Fibroblast of mammary gland (primary cell): ENCODE measurements at places on chromosomes 13 and 19.

DNA sequence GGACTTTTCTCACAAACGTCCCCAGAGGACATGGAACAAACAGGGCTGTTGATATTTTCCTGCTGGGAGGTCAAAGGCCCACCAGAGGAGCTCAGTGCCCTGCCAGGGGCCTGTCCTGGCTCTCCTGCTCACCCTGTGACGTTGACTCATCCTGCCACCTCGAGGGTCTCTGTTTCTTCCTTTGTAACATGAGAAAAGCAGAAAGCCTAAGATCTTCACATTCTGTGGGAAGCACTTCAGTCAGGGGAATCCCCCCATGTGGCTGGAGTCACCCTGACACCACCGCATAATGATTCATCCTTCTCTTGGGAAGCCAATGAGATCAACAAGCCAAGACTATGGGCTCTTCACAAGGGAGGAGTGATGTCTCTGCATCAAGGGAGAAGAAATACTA is 147.9 kb downstream of the KATNAL1 start:
- peak; percentile 94 for DNase-seq

- no peak for DNase-seq
Measured at GRCh38 chr13:100826441-100826840, 151.8 kb upstream of the TMTC4 start.

DNA sequence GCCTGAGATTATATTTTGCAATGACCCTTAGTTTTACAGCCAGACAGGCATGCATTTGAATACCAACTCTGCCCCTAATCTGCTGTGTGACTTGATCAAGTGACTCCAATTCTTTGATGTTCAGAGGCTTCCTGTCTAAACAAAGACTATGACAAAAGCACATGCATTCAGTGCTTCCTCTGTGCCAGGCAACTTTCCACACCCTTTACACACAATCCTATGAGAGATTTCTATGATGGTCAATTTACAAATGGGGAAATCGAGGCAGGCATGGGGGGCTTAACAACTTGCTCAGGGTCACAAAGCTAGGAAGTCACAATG is 3.7 kb upstream of the LYPD3 start:
- no peak for DNase-seq

DNA sequence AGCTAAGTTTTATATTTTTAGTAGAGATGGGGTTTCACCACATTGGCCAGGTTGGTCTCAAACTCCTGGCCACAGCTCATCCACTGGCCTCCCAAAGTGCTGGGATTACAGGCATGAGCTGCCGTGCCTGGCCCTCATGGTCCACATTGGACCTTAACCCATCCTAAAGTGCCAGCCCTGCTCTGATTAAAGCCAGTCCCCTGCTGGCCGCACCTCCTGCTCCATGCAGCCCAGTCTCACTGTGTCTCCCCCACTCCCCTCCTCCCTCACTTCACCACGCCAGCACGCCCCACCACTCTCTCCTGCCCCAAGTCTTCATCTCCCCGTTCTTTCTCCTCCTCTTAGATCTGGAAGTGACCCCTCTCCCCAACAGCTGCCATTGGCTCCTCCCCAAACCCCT is 16.7 kb upstream of the SDHAF1 start:
- no peak for DNase-seq

- no peak for DNase-seq
Measured at GRCh38 chr13:71323266-71323665, 543.7 kb downstream of the DACH1 start.

- DNase-seq, result no peak
Measured at GRCh38 chr13:33326246-33326645, 40.7 kb upstream of the STARD13 start.

GRCh38 chr13:73096173-73096572 is 37.4 kb downstream of the KLF5 start:
- peak; percentile 11 for DNase-seq

- no peak for DNase-seq
Measured at GRCh38 chr13:45751885-45752284, 49.8 kb downstream of the CBY2 start.

DNA sequence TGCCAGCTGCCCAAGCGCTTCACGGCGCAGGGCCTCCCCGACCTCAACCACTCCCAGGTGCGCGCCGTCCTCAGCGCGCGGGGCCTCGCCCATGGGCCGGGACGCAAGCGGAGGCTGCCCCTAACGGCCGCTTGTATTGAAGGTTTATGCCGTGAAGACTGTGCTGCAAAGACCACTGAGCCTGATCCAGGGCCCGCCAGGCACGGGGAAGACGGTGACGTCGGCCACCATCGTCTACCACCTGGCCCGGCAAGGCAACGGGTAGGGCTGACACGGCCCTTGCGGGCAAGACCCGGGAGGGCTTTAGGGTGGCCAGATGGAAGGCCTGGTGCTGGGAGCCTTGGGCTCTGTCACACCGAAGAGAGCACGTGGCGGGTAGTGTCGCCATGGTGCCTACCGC is 23.2 kb downstream of the UPF1 start:
- no peak for DNase-seq

GRCh38 chr19:11475861-11476260 is 5.0 kb downstream of the ELAVL3 start:
- DNase-seq, result no peak

GRCh38 chr13:42847891-42848663 is 66.7 kb downstream of the FAM216B start:
- peak; percentile 96 for DNase-seq

DNA sequence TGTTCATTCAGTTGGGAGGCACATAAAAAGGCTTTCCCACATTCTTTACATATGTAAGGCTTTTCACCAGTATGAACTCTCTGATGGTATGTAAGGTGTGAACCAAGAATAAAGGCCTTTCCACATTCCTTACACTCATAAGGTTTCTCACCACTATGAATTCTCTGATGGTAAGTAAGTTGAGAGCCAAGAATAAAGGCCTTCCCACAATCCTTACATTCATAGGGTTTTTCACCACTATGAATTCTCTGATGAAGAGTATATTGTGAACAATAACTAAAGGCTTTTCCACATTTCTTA is 29.3 kb downstream of the ZNF571 start:
- DNase-seq, result no peak

DNA sequence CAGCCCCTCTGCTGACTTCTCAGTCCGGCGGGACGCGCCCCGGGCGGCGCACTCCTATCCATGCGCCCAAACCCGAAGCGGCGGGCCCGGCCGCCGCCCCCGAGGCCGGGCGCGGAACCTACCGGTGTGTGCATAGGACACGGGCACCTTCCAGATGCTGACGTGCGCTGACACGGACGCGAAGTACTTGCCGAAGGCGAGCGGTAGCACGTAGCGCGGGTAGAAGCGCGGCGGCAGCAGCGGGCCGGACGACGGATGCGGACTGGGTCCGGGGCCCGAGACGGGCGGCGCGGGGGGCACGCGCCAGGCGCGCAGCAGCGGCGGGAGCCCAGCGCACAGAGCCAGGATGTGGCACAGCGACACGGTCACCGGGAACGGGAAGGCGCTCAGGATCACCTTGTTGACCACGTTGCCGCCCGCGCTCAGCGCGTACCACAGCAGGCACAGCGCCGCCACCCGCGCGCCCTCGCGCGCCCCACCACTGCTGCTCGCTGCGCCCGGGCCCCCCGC is 338 bp downstream of the SLC35E1 start:
- peak; percentile 17 for DNase-seq

- DNase-seq, result no peak
Measured at GRCh38 chr19:28586474-28586873, 626.5 kb downstream of the UQCRFS1 start.

GRCh38 chr13:50323440-50324065 is 308.3 kb downstream of the KCNRG start:
- DNase-seq, result peak; percentile 99

GRCh38 chr13:106744516-106744915 is 176.6 kb upstream of the ARGLU1 start:
- DNase-seq, result no peak

- no peak for DNase-seq
Measured at GRCh38 chr19:1632462-1633268, 19.8 kb downstream of the TCF3 start.

DNA sequence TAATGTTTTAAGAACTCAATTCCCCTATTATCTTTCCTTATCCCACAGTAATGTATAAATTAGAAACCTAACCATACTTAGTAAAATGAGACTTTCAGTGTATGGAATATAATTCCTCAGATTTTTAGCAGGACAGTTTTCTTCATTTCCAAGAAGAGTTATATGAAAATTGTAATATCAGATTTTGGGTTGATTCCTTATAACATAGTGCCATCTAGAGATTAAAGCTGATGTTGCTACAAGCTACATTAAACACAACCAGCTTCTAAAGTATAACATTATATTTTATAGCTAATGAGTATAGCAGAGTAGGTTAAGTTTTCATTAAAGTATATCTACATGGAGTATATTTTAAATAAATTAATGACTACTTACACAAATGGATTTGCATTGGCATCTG is 99.7 kb upstream of the MIR17HG start:
- DNase-seq, result peak; percentile 1

- no peak for DNase-seq
Measured at GRCh38 chr13:101767131-101767530, 314.7 kb downstream of the ITGBL1 start.

- DNase-seq, result no peak
Measured at GRCh38 chr13:39324806-39325311, 278.1 kb downstream of the LHFPL6 start.

DNA sequence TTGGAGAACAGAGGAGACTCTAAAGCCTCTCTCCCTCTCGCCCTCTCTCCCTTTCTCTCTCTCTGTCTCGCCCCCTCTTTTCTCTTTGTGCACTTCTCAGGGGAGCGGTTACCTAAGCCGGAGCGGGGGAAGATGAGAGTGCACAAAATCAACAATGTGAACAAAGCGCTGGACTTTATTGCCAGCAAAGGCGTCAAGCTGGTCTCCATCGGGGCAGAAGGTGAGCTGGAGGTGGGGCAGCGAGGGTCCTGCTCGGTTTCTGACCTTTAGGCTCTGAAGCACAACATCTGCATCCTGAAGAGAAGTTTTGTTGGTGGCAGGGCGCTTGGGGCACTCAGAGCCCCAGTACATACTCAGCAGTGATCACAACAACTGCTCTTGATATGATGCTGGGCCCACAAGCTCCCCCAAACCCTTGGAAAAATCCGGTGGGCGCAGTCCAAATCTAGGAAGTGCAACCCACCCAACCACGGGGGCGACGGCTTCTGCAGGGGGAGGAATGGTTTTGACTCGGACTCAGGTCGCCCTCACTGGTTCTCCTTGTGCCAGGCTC is 43.3 kb downstream of the CAPN12 start:
- no peak for DNase-seq

GRCh38 chr13:112616586-112617362 is 28.8 kb upstream of the TUBGCP3 start:
- DNase-seq, result peak; percentile 60
